ENCODE measurements at places on chromosomes 12 and 14. TPM values are rescaled to one million over a fixed set of nuclear protein-coding genes. Genes with fewer than 3 reads are reported as not detected.

- DNase-seq = no peak
- H3K36me3 ChIP-seq = no peaks in the 10 kb centered on the region
- H3K27ac ChIP-seq = no peak overlapping the region
- H3K27me3 ChIP-seq = no peaks in the 10 kb centered on the region
- no peaks in the 10 kb centered on the region for H3K4me1 ChIP-seq
Measured at GRCh38 chr14:104352493-104353220, 214.3 kb downstream of the KIF26A start.

DNA sequence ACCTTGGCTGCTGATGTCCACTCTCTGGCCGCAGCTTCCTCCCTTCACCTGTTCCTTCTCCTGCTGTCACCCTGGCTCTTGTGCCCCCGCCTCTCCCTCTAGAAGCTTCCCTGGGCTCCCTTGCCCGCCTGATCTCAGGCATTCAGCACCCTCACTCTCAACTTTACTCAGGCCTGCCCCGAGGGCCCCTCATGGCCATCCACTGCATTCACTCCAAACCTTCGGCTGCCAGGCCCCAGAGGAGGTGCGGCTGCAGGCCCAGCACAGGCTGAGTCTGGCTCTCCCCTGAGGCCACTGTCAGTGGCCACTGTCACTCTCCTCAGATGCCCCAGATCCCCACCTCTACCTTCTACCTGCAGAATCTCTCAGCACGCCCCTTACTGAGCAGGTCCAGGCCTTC is 183.9 kb downstream of the ZFP36L1 start:
- no peaks in the 10 kb centered on the region for H3K27me3 ChIP-seq
- no peak overlapping the region for H3K4me3 ChIP-seq
- H3K27ac ChIP-seq = no peak overlapping the region
- H3K36me3 ChIP-seq = peaks cover 1% of the 10 kb centered on the region
- peaks cover 30% of the 10 kb centered on the region for H3K4me1 ChIP-seq

GRCh38 chr12:11917501-11917900 is 153.2 kb upstream of the BCL2L14 start:
- DNase-seq = no peak
- H3K27me3 ChIP-seq = peaks cover 19% of the 10 kb centered on the region
- no peaks in the 10 kb centered on the region for H3K36me3 ChIP-seq
- H3K27ac ChIP-seq = no peak overlapping the region

DNA sequence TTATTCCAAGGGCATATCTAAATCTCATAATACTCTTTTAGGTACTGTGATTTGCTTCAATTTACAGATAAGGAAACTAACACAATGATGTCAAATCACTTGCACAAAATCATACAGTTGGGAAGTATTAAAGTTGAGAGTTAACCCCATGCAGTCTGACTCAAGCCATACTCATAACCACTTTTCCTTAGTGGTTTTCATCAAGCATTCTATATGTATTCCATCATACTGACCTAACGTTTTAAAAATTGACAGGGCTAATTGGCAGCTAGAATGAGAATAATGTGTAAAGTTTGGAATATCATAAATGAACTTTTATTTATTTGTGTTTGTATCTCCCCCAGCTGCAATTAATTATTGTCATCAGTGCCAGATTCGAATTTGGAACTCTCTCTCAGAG is 20.9 kb downstream of the PUS7L start:
- no peak for DNase-seq
- H3K4me3 ChIP-seq = no peak overlapping the region
- no peaks in the 10 kb centered on the region for H3K27me3 ChIP-seq
- H3K27ac ChIP-seq = no peak overlapping the region
- no peaks in the 10 kb centered on the region for H3K36me3 ChIP-seq

DNA sequence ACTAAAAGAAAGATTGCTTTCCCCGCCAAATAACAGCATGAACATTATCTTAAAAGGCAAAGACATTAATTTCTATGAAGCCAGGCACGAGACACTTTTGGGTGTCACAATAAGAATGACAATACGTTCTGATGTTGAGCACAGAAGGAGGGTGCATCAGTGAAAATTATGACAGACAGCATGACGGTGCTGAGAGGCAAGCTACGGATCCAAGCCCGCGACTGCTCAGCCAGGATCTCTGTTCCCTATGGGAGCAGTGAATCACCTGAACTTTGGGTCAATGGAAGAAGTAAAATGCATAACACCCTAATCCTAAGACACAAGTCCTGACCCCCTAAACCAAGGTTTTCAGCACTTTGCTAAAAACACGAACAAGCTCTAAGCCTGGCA is 51.7 kb downstream of the SLC25A47 start:
- peaks cover 18% of the 10 kb centered on the region for H3K36me3 ChIP-seq
- peak overlapping the region; percentile 93 for H3K4me3 ChIP-seq
- peak overlapping the region; percentile 99 for H3K27ac ChIP-seq
- no peak for DNase-seq
- H3K4me1 ChIP-seq = peaks cover 50% of the 10 kb centered on the region
- H3K27me3 ChIP-seq = no peaks in the 10 kb centered on the region

DNA sequence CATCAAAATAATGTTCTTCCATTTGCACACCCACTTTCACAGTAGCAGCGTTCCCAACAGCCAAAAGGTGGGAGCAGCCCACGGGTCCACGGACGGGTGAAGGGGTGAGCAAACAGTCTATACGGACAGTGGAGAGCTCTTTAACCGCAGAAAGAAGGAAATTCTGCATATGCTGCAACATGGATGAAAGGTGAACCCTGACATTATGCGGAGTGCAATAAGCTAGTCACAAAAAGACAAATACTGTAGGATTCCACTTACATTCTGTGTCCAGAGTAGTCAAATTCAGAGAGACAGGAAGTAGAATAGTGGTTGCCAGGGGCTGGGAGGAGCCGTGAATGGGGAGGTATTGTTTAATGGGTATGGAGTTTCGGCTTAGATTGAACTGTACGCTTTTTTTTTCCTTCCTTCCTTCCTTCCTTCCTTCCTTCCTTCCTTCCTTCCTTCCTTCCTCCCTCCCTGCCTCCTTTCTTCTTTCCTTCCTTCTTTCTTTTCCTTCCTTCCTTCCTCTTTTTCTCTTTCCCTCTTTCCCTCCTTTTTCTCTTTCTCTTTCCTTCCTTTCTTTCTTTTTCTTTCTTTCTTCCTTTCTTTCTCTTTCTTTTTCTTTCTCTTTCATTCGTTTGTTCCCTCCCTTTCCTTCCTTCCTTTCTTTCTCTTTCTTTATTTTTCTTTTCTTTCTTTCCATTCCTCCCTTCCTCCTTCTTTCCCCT is 15.8 kb upstream of the ANKRD9 start:
- DNase-seq = no peak
- H3K27me3 ChIP-seq = no peaks in the 10 kb centered on the region
- no peaks in the 10 kb centered on the region for H3K36me3 ChIP-seq
- peak overlapping the region; percentile 79 for H3K27ac ChIP-seq
- H3K4me1 ChIP-seq = peaks cover 18% of the 10 kb centered on the region

CFAP54 gene
- total RNA-seq = 0.24 TPM

GRCh38 chr14:68938271-68939150 is 40.6 kb downstream of the ACTN1 start:
- peak overlapping the region; percentile 14 for H3K4me3 ChIP-seq
- no peaks in the 10 kb centered on the region for H3K27me3 ChIP-seq
- DNase-seq = no peak
- H3K27ac ChIP-seq = peak overlapping the region; percentile 94
- H3K36me3 ChIP-seq = no peaks in the 10 kb centered on the region

DNA sequence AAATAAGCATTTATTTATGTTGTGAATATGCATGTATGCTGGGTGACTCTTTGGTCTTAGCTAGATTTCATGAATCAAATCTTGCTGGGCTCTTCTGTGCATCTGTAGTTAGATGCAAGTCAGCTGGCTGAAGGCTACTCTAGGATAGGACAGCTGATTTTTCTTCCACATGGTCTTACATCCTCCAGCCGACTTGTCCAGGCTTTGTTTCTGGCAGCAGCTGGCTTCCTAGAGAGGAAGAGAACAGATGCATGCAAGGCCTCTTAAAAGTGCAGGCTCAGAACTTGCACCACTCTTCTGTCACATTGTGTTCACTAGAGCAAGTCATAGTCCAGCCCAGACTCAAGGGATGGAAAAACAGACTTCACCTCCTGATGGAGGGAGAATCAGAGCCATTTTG is 435.4 kb upstream of the STXBP6 start:
- H3K27me3 ChIP-seq = no peaks in the 10 kb centered on the region
- no peak overlapping the region for H3K27ac ChIP-seq

FAM186B gene
- 0.30 TPM for total RNA-seq

DNA sequence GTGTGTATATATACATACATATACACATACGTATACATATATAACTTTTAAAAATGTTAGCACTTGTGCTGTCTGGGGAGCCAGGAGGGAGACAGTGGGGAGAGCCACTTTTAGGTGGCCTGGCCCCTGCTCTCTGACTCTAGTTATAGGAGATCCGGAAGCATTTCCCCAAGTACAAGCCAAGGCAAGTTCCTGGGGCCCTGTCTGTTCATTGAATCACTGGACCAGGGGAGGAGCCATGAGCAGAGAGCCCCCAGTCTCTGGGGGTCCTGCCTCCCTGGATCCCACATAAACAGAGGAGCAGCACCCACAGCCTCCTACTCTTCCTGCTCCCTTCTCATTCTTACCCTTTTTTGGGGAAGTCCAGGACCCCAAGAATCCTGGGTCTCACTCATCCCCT is 45.4 kb upstream of the TMED10 start:
- H3K36me3 ChIP-seq = no peaks in the 10 kb centered on the region
- no peak for DNase-seq
- H3K4me1 ChIP-seq = peaks cover 15% of the 10 kb centered on the region
- H3K27me3 ChIP-seq = no peaks in the 10 kb centered on the region

DNA sequence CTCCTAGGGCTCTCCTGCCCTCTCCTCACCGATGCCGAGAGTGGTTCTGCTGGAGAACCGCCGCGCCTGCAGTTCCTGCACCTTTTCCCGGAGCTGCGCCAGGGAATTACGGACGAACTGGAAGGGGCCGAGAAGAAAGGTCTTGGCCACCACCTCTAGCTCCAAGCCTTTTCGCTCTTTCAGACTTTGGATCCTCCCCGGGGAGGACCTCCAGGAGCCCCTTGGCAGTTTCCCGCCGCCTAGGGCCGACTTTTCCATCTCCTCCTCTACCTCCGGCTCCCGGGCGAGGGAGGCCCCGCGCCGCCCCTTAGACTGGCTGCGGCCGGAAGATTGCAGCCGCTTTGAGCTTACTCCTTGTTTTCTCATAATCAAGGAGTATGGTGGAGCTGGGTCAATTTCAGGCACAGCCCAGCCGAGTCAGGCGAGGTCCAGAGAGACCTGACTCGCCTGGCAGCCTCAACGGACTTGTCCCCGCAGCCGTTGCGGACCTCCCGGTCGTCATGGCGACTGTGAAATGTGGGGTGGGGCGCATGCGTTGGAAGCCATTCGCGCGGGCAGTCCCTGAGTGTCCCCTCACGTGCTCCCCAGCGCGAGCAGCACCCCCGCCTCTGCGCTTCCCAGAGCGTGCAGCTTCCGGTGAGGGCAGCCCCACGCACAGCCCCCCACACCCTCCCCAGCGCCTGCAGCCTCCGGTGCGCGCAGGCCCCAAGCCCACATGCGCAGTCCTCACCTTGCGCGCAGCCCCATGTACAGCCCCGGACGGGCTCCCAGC is at the start of gene DPY19L2:
DPY19L2 (minus strand) TSS at position 466 of the 772 bp plus-strand sequence; CDS start at position 366, 100 bp downstream.
- H3K27ac ChIP-seq = peak within 1 kb of the TSS; percentile 80
- no peaks in the 10 kb centered on the region for H3K36me3 ChIP-seq
- peak within 1 kb of the TSS; percentile 81 for H3K4me3 ChIP-seq
- H3K4me1 ChIP-seq = peaks cover 20% of the 10 kb centered on the region

- H3K27ac ChIP-seq = no peak overlapping the region
- peaks cover 18% of the 10 kb centered on the region for H3K4me1 ChIP-seq
- no peaks in the 10 kb centered on the region for H3K36me3 ChIP-seq
- peak; percentile 82 for DNase-seq
- H3K27me3 ChIP-seq = peaks cover 4% of the 10 kb centered on the region
- H3K4me3 ChIP-seq = no peak overlapping the region
Measured at GRCh38 chr14:102540315-102541028, 30.9 kb upstream of the ANKRD9 start.

PACS2 gene
- 115 TPM for total RNA-seq

RPL36AL gene
- total RNA-seq = 187 TPM

GRCh38 chr12:121874071-121874470 is 14.5 kb upstream of the PSMD9 start:
- H3K36me3 ChIP-seq = no peaks in the 10 kb centered on the region
- H3K4me3 ChIP-seq = no peak overlapping the region
- H3K4me1 ChIP-seq = peaks cover 3% of the 10 kb centered on the region

TBX3 gene
- total RNA-seq = 0.91 TPM

- H3K27me3 ChIP-seq = no peaks in the 10 kb centered on the region
- no peak overlapping the region for H3K27ac ChIP-seq
- no peak overlapping the region for H3K4me3 ChIP-seq
Measured at GRCh38 chr12:96041181-96041580, 5.8 kb upstream of the LTA4H start.

CMKLR1 gene
- total RNA-seq = 47.5 TPM

DNA sequence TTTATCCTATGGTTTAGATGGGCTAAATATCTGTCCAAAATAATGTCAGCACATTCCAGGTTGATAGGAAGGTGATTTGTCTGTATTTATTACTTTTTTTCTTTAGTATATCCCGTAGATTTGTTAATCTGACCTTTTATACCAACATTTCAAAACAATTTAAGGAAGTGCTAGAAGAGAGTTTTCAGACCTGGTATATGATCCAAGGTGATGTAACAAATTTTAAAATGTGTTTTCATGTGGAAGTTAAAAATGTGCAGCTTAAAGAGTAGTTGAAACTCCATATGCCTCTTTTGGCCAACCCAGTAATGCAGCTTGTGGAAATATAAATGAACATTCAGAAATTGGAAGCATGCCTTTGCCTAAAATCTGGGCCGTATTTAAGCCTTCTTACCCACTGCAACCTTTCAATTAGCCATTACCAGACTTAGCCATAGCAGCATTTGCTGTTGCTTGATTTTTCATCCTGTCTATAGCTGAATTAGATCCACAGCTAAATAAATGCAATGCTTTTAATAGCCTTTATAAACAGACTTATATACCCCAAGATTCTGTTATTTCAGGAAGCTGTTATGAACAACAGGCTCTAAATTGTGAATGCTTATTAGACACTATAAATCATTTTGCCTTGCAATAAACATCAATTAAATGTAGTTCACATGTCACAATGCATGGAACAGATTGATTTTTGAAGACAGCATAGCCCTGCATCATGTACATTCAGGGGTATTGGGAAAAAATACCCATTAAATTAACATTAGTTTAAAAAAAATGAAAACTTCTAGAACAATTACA is 271.2 kb downstream of the PDZRN4 start:
- no peak overlapping the region for H3K4me3 ChIP-seq
- no peak overlapping the region for H3K27ac ChIP-seq
- H3K27me3 ChIP-seq = peaks cover 4% of the 10 kb centered on the region
- no peak for DNase-seq
- no peaks in the 10 kb centered on the region for H3K4me1 ChIP-seq

DNA sequence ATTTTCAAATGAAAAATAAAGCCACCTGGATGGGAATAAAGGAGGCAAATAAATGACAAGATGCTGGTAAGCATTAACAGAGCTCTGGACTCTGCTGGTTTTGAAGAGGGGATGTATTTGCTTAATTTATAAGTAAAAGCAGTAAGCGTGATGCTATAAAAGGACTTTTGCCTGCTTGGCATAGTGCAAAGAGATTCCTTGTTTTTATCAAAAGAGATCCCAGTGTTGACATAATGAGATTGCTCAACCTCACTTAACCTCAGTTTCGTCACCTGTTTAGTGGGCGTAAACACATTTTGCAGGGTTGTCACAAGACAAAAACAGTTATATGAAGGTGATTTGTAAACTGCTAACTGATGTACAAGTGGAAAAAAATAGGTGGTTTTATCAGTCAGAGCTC is 13.8 kb downstream of the ASCL1 start:
- H3K36me3 ChIP-seq = no peaks in the 10 kb centered on the region
- peaks cover 26% of the 10 kb centered on the region for H3K27me3 ChIP-seq
- DNase-seq = no peak
